CD4-positive, alpha-beta T cell (primary cell): ENCODE measurements at places on chromosomes 2 and 18. TPM values are rescaled to one million over a fixed set of nuclear protein-coding genes. Genes with fewer than 3 reads are reported as not detected.

Gene SERPINE2
- 5.1 TPM for total RNA-seq

Gene PSD4
- 96.5 TPM for total RNA-seq

Gene SMIM21
- not detected for total RNA-seq

Gene IL18RAP
- total RNA-seq, result 2.3 TPM

Gene TRIM43
- total RNA-seq, result not detected

Gene SCYGR8
- not detected for total RNA-seq

Gene AGXT
- total RNA-seq, result not detected

DNA sequence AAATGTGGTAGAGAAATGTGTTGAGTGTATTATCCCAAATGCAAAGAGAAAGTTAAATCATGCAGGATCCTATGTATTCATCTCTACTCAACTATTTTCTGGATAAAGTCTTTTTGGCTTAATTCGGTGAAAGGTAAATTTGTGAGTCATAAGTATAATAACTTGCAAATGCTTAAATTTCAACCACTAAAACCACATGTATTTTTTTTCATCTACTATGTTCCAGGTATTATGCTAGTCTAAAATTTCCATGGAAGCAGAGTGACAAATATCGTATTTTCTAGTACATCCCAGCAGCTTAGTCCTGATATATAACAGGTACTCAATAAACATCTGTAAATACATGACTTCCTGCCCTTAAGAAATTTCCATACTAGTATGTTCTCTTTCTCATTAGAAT, 6.2 kb downstream of the ALS2 start:
- H3K27me3 ChIP-seq, result no peaks in the 10 kb centered on the region
- H3K4me3 ChIP-seq, result no peak overlapping the region
- H3K36me3 ChIP-seq, result no peaks in the 10 kb centered on the region
- H3K27ac ChIP-seq, result no peak overlapping the region
- DNase-seq, result no peak

DNA sequence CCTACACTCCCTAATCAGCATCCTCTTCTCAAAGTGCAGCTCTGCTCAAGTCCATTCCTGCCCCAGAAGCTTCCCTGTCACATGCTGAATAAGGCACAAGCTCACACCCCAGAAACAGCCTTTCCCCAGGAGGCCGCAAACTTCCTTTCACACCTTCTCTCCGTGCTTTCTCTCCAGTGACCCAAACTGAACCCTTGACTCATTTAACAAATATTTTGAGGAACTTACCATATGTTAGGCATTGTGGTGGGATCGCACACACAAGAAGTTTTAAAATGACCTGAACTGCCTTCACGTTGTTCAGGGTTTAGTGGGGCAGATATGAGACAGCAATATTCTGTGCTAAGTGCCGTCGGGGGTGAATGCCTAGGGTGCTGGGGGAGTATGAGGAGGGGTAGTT, 161.3 kb downstream of the INSIG2 start:
- no peak overlapping the region for H3K4me3 ChIP-seq
- H3K36me3 ChIP-seq, result no peaks in the 10 kb centered on the region
- H3K27ac ChIP-seq, result no peak overlapping the region

- no peak for DNase-seq
- H3K27me3 ChIP-seq, result no peaks in the 10 kb centered on the region
- H3K4me1 ChIP-seq, result no peaks in the 10 kb centered on the region
- H3K4me3 ChIP-seq, result no peak overlapping the region
Measured at GRCh38 chr18:59189008-59189407, 30.9 kb upstream of the GRP start.

GRCh38 chr2:49801898-49802450, 647.7 kb upstream of the FSHR start:
- H3K27me3 ChIP-seq, result no peaks in the 10 kb centered on the region
- no peak overlapping the region for H3K4me3 ChIP-seq
- no peak for DNase-seq
- no peaks in the 10 kb centered on the region for H3K36me3 ChIP-seq

DNA sequence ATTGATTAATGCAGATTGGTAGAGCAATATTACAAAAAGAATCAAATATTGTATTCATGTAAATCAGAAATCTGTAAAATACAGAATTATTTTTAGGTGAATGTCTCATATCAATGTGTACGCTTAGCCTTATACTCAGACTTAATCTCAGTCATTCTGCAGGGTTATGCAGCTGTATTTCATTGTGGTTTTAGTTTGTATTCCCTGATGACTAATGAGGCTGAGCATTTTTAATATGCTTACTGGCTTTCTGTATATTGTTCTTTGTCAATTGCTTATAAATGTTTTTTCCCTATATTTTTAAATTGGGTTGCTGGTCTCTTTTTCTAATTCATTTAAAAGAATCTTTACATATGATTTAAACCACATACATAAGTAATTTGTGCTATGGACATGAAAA, 50.1 kb downstream of the CDH19 start:
- no peak overlapping the region for H3K4me3 ChIP-seq
- no peak overlapping the region for H3K27ac ChIP-seq
- H3K27me3 ChIP-seq, result no peaks in the 10 kb centered on the region
- no peak for DNase-seq
- H3K4me1 ChIP-seq, result no peaks in the 10 kb centered on the region
- no peaks in the 10 kb centered on the region for H3K36me3 ChIP-seq

DNA sequence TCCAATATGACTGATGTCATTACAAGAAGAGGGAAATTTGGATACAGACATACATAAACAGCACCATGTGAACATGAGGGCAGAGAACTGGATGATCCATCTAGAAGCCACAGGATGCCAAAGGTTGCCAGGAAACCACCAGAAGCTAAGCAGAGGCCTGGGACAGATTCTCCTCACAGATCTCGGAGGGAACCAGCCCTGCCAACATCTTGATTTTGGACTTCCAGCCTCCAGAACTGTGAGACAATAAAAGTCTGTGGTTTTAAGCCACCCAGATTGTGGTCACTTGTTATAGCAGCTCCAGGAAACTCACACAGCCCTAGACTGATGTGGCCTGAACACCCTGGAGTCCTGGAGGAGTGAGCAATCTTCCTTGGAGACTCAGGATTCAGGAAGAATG, 351.6 kb downstream of the EIPR1 start:
- no peak for DNase-seq
- peaks cover 5% of the 10 kb centered on the region for H3K27me3 ChIP-seq
- no peak overlapping the region for H3K27ac ChIP-seq
- H3K4me1 ChIP-seq, result no peaks in the 10 kb centered on the region
- no peak overlapping the region for H3K4me3 ChIP-seq

DNA sequence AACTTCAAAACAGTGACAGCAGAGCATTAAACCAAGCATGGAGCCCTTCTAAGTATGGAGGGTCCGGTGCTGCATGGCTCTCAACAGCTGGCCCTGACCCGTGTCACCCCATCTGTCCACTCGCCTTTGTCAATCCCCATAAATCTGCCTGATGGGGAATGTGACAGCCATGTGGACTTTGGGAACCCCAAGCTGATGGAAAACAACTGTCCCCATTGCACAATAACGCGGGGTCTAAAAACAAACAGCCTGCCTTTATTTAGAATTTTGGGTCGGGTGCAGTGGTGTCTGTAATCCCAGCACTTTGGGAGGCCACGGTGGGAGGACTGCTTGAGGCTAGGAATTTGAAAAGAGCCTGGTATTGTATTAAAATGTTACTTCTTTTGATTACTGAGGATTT, 17.1 kb upstream of the THADA start:
- H3K4me1 ChIP-seq, result no peaks in the 10 kb centered on the region
- no peak for DNase-seq
- no peak overlapping the region for H3K27ac ChIP-seq
- H3K36me3 ChIP-seq, result no peaks in the 10 kb centered on the region
- no peak overlapping the region for H3K4me3 ChIP-seq
- no peaks in the 10 kb centered on the region for H3K27me3 ChIP-seq

DNA sequence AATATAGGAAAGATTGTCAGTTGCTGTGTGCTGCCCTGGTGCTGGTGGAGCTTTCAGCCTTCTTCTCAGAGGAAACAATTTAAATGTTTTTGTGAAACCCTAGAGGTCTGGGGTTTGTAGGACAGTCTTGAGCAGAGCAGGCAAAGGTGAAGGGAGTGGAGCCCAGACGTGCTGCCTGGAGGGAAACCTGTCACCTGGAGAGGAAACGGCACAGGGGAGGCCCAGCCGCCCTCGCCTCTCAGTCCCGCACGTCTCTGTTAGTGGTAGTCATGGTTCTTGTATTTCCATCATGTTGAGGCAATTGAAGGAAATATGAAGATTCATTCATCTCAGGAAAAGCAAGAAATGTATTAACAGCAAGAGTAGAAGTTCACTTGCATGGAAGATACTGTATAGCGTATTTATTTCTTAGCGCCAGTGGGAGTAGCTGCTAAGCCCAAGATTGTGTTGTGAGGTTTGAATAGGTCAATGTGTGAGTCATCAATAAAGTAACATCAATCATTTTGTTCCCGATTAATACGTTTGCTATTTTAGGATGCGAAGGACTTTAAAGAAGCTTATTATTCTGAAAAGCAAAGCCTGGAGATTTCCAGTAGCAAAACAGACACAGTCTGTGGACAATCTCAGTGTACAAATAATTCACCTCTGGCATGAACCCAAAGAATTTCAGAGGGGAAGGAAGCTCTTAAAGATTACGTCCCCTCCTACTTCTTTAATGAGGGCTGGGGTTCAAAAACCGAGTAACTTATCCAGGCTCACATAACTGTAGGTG, 70.4 kb downstream of the LRRFIP1 start:
- H3K27me3 ChIP-seq, result no peaks in the 10 kb centered on the region
- H3K36me3 ChIP-seq, result no peaks in the 10 kb centered on the region
- peak; percentile 57 for DNase-seq
- H3K4me3 ChIP-seq, result peak overlapping the region; percentile 21

GRCh38 chr18:55927831-55928230, 339.8 kb upstream of the TCF4 start:
- H3K27me3 ChIP-seq, result no peaks in the 10 kb centered on the region
- H3K4me3 ChIP-seq, result no peak overlapping the region
- no peaks in the 10 kb centered on the region for H3K4me1 ChIP-seq
- H3K27ac ChIP-seq, result no peak overlapping the region
- no peaks in the 10 kb centered on the region for H3K36me3 ChIP-seq
- DNase-seq, result no peak
